CD8-positive, alpha-beta memory T cell (primary cell): ENCODE measurements at places on chromosomes 3 and 15. TPM values are rescaled to one million over a fixed set of nuclear protein-coding genes. Genes with fewer than 3 reads are reported as not detected.

The TM4SF4 gene
- total RNA-seq = not detected

The GOLGA6L25 gene
- not detected for total RNA-seq

The CFAP91 gene
- total RNA-seq = 0.64 TPM

The ARIH2 gene
- 117 TPM for total RNA-seq

The NOX5 gene
- total RNA-seq = not detected

The ZIC1 gene
- total RNA-seq = not detected

DNA sequence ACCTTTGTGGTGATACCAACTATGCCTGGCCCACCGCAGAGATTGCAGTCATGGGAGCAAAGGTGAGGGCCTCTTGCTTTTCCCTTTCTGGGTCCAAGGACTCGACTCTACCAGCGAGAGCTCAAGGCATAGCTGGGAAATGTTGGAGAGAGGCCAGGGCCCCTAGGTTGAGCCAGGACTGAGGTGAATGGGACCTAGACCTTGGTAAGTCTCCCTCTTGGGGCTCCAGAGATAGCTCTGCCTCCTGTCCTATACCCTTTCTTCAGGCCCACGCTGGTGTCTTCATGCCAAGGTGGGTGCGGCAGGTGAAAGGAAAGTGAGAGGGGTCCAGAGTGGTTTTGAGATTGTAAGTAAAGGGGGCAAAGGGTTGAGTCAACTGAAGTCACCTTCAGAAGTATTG is 77.5 kb downstream of the PCCB start:
- DNase-seq = no peak

GRCh38 chr3:194989241-194989640 is 281.7 kb downstream of the XXYLT1 start:
- no peak for DNase-seq

GRCh38 chr15:40392986-40393948 is 10.7 kb downstream of the KNSTRN start:
- no peak for DNase-seq

GRCh38 chr15:52011711-52012144 is 7.3 kb upstream of the MAPK6 start:
- no peak for DNase-seq

- no peak for DNase-seq
Measured at GRCh38 chr3:161239700-161240099, 18.6 kb downstream of the NMD3 start.

GRCh38 chr3:79654019-79654418 is 113.8 kb downstream of the ROBO1 start:
- DNase-seq = no peak

DNA sequence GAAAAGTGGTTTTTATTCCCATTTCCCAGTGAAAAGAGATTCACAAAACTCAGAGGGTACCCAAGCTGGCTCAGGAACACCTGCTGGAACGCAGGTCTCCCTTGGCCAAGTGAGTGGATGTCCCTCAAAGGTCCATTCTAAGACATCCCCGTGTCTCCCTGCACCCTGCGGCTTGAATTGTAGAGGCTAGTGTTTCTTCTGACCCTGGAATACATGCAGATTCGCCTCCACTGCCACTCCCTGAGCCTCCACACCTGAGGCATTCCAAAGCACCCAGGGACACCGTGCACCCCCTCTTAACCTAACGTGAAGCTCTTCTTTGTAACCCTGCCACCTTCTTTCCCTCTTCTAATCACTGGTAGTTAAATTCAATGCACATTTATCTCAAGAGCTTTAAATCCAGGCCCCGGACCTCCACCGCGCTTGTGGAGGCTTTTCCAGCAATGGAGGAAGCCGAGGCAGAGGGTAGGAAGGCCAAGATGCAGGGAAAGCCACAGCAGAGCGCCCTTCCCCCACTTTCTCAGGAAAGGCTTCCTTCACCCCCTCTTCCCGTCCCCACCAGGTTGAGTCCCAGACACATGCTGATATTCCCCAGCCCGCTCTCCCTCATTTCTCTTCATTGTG is 590 bp upstream of the ITGA11 start:
- DNase-seq = no peak

GRCh38 chr3:181534781-181535221 is 176.9 kb upstream of the SOX2 start:
- no peak for DNase-seq

DNA sequence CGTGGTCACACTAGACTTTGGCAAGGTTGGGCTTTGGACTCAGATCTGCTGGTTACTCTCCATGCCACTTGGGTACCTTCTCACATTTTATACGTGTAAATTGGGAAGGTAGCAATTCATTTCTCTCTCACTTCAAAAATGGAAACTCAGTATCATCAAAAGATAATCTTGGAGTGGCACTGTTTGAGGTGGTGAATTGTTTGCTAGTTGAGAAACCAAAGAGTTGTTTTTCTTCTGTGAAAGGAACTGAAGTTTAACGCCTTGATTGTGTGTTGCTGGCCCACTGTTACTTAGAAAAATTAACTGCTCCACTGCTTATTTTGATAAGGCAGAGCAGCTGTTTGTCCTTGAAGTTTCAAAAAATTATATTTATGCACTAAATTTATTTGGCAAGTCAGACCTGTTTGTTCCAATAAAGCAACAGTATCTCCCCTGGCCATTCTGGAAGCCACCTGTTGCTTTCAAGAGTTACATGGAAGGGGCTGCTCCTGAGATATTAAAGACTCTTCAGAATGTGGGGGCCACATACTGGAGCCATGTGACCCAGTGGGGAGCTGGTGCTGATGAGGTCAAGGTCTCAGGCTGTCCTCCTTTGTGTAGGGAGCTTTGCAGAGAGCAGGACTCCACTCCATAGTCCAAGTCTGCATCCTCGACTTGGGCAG is 16.2 kb downstream of the PLCL2 start:
- no peak for DNase-seq

DNA sequence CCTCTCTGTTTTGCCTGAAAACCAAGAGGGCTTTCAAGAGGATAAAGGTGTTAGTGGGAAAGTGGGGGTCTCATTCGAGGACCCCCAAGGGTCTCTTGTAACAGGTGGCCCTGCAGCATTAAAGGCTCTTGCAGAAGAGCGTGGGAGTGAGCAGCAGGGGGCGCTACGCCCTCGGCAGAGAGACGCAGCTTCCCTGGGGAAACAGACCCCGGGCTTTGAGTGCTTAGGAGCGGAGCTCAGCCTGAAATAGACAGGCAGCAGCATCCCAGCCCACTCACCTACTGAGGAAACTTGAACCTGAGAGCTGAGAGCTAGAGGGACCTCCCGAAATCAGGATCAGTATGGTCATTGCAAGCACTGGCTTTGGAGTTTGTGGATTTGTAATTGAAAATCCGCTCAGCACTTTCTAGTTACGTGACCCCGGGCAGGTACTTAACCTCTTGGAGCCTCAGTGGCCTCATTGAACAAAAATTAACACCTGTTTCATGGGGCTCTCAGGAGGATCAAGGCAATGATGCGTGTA is 25.7 kb downstream of the RPLP1 start:
- DNase-seq = peak; percentile 32

- DNase-seq = no peak
Measured at GRCh38 chr3:172799246-172799645, 48.7 kb downstream of the ECT2 start.

DNA sequence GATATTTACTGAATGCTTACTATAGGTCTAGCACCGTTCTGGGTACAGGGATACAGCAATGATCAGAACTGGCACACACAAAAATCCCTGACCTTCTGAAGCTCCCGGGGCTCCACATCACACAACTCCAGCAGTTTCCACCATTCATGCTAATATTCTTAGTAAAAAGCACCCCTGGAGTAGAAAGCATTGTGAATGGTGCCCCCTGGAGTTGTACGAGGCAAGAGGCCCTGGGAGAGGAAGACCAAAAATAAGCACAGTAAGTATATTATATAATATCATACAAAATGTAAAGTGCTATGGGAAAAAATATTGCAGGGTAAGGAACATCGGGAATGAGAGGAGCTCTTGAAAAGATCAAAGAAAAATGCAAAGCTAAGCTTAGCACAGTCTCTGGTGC is 790 bp upstream of the SRGAP3 start:
- no peak for DNase-seq

- DNase-seq = no peak
Measured at GRCh38 chr15:68204776-68205557, at the start of gene CALML4. Gene CALML4 (minus strand): TSS chr15:68205332. CDS start chr15:68205247, 85 bp downstream.

DNA sequence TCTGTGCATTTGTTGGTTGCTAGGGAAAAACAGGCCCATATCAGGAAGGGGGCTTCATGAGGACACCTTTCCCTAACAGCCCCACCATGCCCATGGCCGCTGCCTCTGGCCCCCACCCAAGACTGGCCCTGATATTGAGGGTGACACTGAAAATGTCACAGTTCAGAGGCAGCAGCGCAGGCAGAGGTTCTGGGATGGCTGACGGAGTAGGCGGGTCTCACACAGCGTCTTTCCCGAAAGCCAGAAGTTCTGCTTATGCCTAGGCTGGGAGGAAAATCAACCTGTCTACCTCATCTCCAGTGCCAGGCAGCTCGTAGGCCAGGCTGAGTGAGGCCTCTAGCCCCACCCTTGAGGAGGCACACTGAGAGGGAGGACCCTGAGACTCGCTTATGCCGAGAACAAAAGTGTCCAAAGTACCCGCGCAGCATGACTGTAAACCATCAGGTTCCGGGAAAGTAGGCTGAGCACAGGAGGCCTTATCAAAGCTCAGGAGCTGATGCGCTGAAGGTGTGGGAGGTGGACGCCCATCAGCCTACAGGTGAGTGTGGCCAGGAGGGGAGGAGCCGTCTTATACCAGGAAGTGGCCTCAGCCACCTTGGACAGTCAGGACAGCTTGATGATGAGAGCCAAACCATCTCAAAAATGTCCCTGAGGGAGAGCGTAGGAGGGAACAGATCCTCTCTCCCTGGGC is 27.5 kb downstream of the GRAMD2A start:
- no peak for DNase-seq
